ENCODE measurements at places on chromosomes 12 and 14.
A peak's percentile ranks its signal among the peaks of the same experiment; 100 is the strongest.

DNA sequence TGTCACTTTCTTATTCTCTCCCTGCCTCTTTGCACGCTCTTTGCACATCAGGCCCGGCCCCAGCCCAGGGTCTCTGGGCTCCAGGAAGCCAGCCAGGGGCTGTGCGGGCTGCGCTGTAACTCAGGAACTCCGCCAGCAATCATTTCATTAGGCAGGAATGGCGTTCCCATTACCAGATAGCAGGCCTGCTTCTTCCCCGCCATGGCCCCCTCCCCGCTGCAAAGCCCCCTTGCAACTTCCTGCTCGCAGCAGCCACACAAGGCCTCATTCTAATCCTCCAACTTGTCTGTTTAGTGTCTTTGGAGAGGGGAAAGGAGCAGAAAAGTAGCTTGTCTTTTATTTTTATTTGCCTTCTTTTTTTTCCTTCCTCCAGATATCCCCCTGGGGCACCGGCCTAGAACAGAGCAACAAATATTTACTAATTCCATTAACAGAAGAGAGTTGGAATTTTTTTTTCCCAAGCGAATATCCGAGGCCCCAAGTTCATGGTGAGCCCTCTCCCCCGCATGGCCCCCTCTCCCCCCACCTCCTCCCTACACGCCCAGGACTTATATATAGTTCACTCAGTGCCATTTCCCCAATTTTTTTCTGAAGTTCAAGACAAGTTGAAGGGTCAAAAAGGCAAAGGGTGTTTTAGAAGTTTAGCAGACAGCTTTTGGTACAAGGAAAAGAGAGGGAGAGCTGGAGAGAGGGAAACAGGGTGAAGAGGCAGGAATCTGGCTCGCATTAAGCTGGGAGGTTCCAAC, 329.4 kb upstream of the TBX3 start:
- no peak for DNase-seq

GRCh38 chr12:26806556-26806955, 26.4 kb downstream of the ITPR2 start:
- DNase-seq = no peak

- DNase-seq = no peak
Observed at GRCh38 chr12:1579651-1580435, 14.5 kb downstream of the FBXL14 start.

DNA sequence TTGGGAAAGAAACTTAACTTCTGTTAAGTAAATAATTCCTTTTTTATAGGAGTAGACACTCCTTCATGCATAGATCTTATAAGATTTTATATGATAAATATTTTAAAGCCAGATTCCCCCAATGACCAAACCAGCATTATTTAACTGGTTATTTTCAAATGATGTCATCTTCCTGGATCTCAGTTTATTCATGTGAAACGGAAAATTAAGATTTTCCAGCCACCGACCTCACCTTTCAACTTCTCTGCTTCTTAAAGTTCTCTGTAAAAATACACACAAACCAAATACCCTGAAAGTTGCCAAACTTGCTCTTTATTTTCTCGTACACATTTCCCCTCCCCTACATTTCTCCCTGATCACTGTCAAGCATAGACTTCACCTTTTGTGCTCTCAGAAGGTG, 364.2 kb downstream of the GALC start:
- no peak for DNase-seq

DNA sequence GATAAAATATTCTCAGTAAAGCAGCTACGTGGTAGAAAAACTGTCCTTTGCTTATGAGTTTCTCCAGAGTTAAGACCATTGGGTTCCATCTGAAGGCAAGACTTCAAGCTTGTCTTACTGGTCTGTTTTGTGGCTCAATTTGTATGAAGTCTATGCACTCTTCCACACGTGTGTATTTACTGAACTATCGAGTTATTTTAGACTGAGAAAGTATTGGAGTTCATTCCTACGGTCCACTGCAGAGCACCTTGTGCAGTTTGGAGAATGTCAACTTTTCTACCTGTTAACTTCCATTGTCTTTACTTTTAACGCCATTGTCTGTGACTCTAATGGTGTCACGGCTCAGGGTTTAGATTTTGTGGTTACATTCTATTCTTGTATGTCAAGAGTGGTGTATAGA, 3.7 kb downstream of the HIF1A start:
- no peak for DNase-seq

DNA sequence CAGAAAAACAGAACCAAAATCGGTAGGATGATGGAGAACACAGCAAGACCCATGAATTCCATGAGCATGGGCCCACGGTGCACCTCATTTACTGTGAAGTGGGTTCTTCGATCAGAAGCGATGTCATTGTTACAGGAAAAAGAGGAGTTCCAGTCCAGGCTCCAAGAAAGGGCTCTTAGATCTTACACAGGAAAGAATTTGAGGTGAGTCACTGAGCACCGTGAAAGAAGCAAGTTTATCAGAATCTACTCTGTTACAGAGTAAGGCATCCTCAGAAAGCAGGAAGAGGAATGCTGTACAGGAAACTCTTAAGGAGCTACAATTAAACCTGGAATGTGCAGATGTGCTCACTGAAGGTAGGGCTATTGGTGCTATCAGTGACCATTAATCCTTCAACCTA, 11.6 kb upstream of the CHFR start:
- no peak for DNase-seq

DNA sequence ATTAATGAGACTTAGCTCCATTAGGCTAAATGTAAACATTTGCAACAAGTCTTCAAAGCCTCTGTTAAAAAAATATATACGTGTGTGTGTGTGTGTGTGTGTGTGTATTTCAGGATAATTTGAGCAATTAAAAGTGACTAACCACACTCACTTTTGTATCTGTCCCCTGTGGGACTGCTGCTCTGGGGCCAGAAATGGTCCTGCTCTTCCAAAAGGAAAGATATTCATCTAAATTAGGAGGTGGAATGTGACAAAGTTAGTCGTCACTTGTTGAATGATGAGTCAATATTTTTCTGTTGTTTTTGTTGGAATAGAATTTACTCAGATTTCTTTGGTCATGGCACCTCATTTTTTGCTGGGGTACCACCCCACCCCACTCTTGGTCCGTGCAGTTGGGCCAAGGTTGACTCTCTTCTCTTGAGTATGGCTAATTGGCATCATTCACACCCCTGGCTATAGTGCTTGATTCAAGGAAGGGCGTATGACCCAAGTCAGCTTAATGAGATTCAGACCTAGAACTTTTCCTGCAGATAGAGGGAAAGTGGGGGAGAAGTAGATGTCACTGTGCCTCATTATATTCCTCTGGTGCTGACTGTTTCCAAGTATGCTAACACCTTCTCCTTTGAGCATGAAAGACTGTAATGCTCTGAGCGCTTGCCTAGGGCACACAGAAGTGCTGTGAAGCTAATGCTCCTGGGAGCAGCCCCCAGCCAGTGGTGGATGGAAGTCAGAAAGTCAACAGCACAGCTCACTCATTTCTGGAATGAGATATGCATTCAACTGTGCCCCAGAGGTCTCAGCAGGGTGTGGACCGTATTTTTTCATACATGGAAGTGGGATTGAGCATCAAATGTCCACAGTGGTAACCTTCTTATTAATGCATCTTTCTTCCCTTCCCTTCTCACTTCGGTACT, 577.0 kb upstream of the TBX3 start:
- no peak for DNase-seq

DNA sequence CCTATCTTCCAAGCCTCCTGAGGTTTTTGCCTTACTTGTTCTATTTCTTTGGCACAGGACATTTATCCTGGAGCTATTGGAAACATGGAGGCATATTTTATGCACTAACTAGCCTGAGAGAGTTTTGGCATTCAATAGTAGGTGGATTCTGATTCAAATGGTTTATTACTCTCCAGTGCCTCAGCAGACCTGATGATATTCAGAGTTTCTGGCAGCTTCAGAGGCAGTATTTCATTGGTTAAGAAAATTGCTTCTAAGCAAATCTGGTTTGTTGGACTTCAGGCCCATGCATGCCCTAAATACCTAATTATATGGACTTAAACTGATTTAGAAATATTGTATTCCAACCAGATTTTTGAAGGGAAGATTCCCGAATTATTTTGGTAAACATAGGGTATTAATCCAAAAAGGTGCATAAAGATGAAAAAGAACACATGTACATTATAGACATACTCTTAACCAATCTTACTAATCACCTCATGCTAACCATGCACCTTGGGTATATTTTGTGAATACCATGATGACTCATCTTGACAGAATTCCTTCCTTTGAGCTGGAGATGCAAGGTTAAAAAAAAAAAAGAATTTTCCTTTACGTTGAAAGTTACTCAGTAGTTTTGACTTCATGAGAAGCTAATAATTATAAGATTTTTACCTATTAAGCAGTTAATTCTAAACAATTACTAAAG, 44.3 kb upstream of the KTN1 start:
- no peak for DNase-seq

DNA sequence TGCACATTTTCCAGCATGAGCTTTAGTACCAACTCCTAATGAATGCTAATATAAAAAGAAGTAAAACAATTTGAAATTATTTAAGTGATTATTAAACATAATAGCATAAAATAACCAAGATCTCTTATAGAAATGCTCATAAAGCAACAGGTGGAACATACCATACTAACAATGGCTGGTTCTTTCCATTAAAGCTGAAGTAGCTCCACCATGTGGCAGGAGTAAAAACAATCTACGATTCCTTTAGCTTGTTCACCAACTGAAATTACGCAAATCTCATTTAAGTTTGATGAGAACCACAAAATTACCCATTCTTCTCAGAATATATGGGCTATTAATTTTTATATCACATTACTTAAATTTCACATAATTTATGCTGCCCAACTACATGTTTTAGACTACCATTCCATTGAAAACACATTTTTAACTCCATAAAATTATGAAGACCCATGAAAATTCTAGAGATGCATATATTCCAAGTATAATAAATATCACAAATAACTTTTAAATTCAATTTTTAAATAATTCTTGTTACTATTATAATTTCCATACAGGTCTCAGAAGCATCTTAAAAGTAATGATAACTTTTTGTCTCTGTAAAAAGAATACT, 213.6 kb downstream of the DAD1 start:
- DNase-seq = no peak

GRCh38 chr12:107760207-107760808, 629 bp downstream of the PRDM4 start:
- no peak for DNase-seq

- DNase-seq = no peak
Observed at GRCh38 chr12:44507461-44507860, 368.7 kb downstream of the NELL2 start.

DNA sequence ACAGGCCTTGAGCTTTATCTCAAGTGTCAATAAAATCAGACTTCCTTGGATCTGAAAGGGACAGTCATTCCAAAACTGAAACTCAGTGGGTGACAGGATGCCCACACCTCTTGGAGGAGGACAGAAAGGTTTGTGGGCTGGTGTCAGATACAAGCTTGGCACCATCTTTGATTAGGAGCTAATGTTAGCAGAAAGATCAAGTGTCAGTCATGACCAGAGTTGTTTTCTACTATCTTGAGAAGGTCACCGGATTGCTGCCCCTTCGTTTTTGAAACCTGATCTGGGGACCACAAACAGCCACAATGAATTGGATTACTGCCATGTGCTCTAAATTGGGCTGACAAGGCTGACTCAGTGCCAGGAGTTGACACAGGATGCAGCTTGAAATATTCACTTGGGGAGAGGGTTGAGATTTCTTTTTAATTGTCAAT, 88.3 kb downstream of the OTOGL start:
- no peak for DNase-seq

GRCh38 chr14:54509546-54510501, at the start of gene CGRRF1:
Gene CGRRF1 (plus strand): TSS chr14:54509906. CDS start chr14:54509960, 54 bp downstream.
- peak; percentile 97 for DNase-seq

DNA sequence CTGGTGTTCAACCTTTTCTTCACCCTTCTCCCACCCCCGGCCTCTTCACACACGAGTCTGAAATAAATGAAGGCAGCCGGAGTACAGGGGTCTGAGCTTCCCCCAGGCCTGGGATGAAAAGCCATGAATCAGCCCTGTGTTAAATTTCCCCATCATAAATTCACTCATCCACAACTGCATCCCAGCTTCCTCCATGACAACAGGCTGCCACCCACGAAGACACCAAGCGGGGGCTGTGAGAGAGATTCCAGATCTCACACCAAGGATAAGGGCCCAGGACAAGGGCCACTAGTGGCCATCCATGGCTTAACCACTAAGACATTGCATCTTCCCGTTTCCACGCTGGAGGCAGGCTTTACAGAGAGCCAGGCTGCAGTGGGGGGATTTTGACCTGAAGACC, 93.9 kb upstream of the NCOR2 start:
- DNase-seq = no peak

DNA sequence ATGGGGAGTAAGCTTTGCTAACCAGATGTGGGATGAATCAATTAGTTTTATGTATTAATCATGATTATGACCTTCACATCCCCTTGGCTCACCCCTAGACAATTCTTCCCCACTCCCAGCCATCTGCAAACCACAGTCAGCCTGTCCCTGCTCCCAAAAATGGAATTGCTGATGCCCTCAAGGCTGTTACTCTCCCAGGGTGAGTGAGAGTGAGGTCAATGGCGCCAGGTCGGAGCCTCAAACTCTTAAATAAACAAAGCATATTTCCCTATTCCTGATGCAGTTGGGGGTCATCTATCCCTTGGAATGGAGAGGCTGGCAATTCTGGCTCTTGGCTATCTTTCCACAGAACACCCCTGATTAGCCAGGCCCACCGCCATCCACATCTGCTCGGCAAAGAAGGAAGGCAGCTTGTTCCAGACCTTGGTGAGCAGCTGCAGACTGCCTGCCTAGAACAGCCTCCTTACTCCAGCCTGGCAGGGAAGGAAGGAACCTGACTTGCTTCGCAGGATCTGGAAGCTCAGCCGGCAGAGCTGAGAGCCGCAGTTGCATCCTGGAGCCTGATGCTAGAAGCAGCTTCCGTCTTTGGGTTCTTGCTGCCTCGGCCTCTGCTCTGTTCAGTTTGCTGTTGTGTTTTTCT, 57.0 kb downstream of the SMUG1 start:
- DNase-seq = no peak
